ENCODE measurements at places on chromosomes 5 and 9. TPM values are rescaled to one million over a fixed set of nuclear protein-coding genes. Genes with fewer than 3 reads are reported as not detected.

SCGB3A2 gene
- not detected for total RNA-seq

OSMR gene
- 27.4 TPM for total RNA-seq

ENTPD2 gene
- total RNA-seq = 1.4 TPM

VCP gene
- 305 TPM for total RNA-seq

CARTPT gene
- not detected for total RNA-seq

ACSL6 gene
- not detected for total RNA-seq

HRCT1 gene
- total RNA-seq = not detected

ACTBL2 gene
- 0.35 TPM for total RNA-seq

ITGA1 gene
- 0.79 TPM for total RNA-seq

All from airway epithelial cell (primary cell).